ENCODE measurements at places on chromosomes 4 and X. TPM values are rescaled to one million over a fixed set of nuclear protein-coding genes. Genes with fewer than 3 reads are reported as not detected.

Gene MAGEE1
- 4.4 TPM for total RNA-seq

- H3K4me3 ChIP-seq = no peak overlapping the region
- no peak for DNase-seq
- peaks cover 13% of the 10 kb centered on the region for H3K27me3 ChIP-seq
These were observed 11.2 kb upstream of the KDR start for GRCh38 chr4:55136634-55137033.

Gene GYPB
- total RNA-seq = not detected

- no peak overlapping the region for H3K27ac ChIP-seq
- H3K4me3 ChIP-seq = no peak overlapping the region
- peaks cover 7% of the 10 kb centered on the region for H3K36me3 ChIP-seq
- DNase-seq = no peak
- H3K4me1 ChIP-seq = peaks cover 10% of the 10 kb centered on the region
These were observed 109.6 kb upstream of the STIM2 start for GRCh38 chr4:26751004-26751403.

DNA sequence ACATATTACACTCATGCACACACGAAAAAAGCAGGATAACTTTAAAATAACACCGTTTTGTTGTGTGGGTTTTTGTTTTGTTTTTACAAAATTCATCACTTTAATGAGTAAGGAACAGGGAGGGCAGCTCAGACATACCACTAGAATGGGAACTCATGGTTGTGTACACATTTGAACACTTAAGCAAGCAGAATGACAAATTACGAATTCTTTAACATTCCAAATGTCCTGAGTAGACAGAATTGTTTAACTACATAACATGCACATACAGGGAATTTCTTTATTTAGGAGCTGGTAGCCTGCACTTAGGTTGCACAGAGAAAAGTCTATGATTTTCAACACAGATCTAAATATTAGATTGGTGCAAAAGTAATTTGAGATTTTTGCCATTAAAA lies 96.4 kb downstream of the ATP8A1 start:
- peaks cover 23% of the 10 kb centered on the region for H3K36me3 ChIP-seq
- no peak for DNase-seq
- H3K27ac ChIP-seq = no peak overlapping the region
- no peaks in the 10 kb centered on the region for H3K27me3 ChIP-seq
- H3K4me1 ChIP-seq = no peaks in the 10 kb centered on the region

DNA sequence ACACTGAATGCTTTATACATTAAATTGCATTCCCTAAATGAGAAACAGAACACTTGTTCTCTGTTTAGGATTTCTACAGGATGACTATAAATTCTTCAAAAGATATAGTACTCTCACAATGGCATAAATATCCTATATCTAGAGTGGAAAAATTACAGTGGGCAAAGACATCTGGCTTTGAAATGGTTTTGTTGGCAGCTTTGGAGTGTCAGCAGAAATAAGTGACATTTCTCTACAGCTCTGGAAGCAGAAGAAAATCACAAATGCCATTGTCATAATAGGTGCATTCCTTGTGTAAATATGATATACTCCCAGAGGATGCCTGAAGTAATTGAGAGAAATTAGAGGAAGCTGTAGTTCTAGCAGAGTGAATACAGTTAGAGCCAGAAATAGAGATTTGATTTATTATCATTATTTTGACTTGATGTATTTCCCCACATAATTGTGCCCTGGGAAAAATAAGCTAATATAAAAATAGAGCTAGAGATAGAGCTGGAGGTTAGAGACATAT lies 95.9 kb upstream of the GALNTL6 start:
- no peak overlapping the region for H3K4me3 ChIP-seq
- H3K27ac ChIP-seq = no peak overlapping the region
- H3K4me1 ChIP-seq = no peaks in the 10 kb centered on the region
- H3K36me3 ChIP-seq = no peaks in the 10 kb centered on the region
- H3K27me3 ChIP-seq = no peaks in the 10 kb centered on the region
- DNase-seq = no peak

GRCh38 chrX:39212456-39212855 lies 411.2 kb downstream of the MID1IP1 start:
- H3K36me3 ChIP-seq = no peaks in the 10 kb centered on the region
- H3K27ac ChIP-seq = no peak overlapping the region
- DNase-seq = peak; percentile 56
- H3K4me3 ChIP-seq = no peak overlapping the region
- peaks cover 1% of the 10 kb centered on the region for H3K27me3 ChIP-seq
- H3K4me1 ChIP-seq = peaks cover 11% of the 10 kb centered on the region

DNA sequence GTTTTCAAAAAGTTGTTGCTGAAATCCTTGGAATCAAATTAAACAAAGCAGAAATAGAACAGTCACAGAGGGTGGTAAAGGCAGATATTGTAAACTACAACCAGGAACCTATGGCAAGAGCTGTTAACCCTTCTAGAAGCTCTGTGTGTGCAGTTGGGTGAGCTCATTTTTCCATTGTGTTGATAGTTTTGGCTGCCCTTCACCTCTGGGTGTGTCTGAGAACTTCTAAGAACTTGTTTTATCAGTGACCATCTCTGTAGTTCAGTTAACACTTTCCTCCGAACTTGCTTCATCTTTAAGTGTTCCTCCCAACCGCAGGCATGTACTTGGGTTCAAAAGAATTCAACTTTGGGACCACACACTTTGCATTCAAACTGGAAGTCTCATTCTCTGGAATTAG lies 32.7 kb downstream of the RBMX start:
- peaks cover 21% of the 10 kb centered on the region for H3K36me3 ChIP-seq
- H3K4me1 ChIP-seq = peaks cover 6% of the 10 kb centered on the region
- DNase-seq = no peak
- H3K27ac ChIP-seq = no peak overlapping the region

DNA sequence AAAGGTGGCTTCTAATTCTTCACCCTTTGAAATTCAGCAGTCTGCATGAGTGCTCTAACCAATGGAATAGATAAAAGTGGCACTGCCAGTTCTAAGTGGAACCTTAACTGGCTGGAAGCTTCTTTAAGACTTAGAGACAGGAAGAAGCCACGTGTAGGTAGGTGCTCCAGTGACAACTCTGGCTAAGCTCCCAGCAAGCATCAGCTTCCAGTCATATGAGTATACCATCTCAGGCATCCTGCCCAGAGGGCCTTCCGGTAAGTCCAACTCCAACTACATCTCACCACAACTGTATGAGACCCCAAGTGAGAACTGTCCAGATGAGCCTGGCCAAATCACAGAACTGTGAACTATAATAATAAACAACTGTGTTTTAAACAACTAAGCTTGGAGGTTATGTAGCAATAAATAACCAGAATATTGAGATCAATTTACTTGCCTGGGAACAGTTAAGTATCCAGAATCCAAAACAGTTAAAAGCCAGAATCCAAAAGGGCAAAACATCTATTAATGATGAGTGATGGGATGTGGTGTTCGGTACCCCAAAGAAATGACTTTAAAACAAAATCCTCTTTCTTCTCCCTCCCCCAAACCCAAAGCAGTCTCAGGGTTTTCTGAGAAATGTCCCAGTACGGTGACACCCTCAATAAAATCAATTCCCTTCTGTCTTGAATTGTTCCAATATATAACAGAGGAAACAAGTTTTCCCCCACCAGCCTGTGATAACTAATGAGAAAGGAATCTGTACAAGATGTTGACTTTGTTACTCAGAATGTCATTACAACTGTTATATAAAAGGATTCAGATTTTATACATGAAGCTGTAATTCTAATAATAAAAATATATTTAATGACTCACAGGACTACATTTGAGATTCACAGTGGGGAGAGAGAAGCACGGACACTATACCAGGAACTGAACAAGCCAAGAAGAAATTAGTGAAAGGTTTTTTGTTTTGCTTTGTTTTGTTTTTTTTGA lies 4.2 kb downstream of the TSPAN5 start:
- peaks cover 46% of the 10 kb centered on the region for H3K4me1 ChIP-seq
- no peaks in the 10 kb centered on the region for H3K27me3 ChIP-seq
- DNase-seq = no peak
- peaks cover 20% of the 10 kb centered on the region for H3K36me3 ChIP-seq
- H3K27ac ChIP-seq = no peak overlapping the region

- peak overlapping the region; percentile 85 for H3K27ac ChIP-seq
- no peaks in the 10 kb centered on the region for H3K36me3 ChIP-seq
- no peaks in the 10 kb centered on the region for H3K27me3 ChIP-seq
- peak overlapping the region; percentile 87 for H3K4me3 ChIP-seq
- peak; percentile 12 for DNase-seq
These were observed 933 bp downstream of the CNKSR2 start for GRCh38 chrX:21374994-21375707.

GRCh38 chr4:113973345-113973744 lies 6.1 kb downstream of the ARSJ start:
- H3K36me3 ChIP-seq = no peaks in the 10 kb centered on the region
- no peak for DNase-seq
- H3K4me1 ChIP-seq = no peaks in the 10 kb centered on the region
- H3K27ac ChIP-seq = no peak overlapping the region

Gene DAPP1
- total RNA-seq = 11.7 TPM

DNA sequence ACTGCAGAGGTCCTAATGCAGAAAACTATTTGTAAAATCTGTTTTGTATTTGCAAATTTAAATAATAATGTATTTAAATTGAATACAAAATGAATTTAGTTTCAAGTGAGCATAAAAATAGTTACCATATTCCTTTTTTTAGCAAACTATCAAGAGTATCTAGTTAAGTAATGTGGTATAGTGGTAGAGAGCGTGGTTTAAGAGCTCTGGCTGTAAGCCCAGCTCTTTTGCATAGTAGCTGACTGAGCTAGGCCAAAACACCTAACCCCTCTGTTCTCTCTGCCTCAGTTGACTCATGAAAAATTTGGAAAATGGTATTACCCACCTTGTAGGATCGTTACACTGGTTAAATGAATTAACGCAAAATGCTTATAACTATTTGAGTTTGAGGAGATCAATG lies 18.1 kb upstream of the ADAD1 start:
- H3K4me1 ChIP-seq = no peaks in the 10 kb centered on the region
- no peaks in the 10 kb centered on the region for H3K27me3 ChIP-seq
- H3K4me3 ChIP-seq = no peak overlapping the region
- peaks cover 25% of the 10 kb centered on the region for H3K36me3 ChIP-seq
- no peak overlapping the region for H3K27ac ChIP-seq
- DNase-seq = no peak

DNA sequence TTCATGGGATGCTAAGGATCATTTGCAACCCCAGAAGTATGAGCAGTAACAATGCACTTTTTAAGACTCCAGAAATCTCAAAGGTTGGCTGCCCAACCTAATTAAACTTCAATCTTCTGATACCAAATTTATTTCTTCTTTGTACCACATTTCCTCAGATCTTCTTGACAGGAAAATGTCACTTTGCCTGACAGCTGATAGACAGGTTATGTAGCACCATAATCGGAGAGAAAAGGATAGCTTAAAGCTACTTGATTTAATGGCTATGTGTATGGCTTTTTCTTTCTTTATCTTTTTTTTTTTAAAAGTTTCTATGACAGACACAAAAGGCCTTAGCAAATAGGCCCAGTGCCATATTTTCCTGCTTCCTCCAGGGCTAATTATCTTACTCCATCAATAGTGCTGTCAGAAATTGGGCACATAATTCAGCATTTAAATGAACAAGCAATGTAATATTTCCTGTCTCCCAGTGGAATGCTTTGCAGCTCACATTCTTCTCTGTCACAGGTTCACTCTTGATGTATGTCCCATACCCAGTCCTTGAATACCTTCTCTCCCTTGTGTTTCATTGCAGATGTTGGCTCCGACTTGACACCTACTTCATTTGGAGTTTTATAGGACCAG lies 795.7 kb downstream of the ADGRL3 start:
- H3K36me3 ChIP-seq = no peaks in the 10 kb centered on the region
- H3K4me3 ChIP-seq = no peak overlapping the region
- H3K27ac ChIP-seq = no peak overlapping the region
- no peaks in the 10 kb centered on the region for H3K4me1 ChIP-seq
- no peak for DNase-seq
- no peaks in the 10 kb centered on the region for H3K27me3 ChIP-seq

Gene UGT2B7
- total RNA-seq = not detected

GRCh38 chr4:74615411-74615810 lies 170.5 kb downstream of the AREG start:
- DNase-seq = no peak
- H3K4me1 ChIP-seq = no peaks in the 10 kb centered on the region
- no peak overlapping the region for H3K4me3 ChIP-seq

- peaks cover 3% of the 10 kb centered on the region for H3K4me1 ChIP-seq
- no peak overlapping the region for H3K4me3 ChIP-seq
- no peaks in the 10 kb centered on the region for H3K27me3 ChIP-seq
- no peaks in the 10 kb centered on the region for H3K36me3 ChIP-seq
These were observed 16.0 kb downstream of the DIAPH2 start for GRCh38 chrX:96700625-96701024.

Measured in activated CD8-positive, alpha-beta T cell treated with anti-CD3 and anti-CD28 coated beads for 36 hours (primary cell).